ENCODE measurements at places on chromosomes 5 and 9. TPM values are rescaled to one million over a fixed set of nuclear protein-coding genes. Genes with fewer than 3 reads are reported as not detected.

ACSL6 gene
- 3.0 TPM for polyA plus RNA-seq

MZB1 gene
- 1.7 TPM for polyA plus RNA-seq

TAF11L6 gene
- not detected for polyA plus RNA-seq

PPP2R2B gene
- polyA plus RNA-seq = 16.1 TPM

POC5 gene
- 13.7 TPM for polyA plus RNA-seq

FAM221B gene
- polyA plus RNA-seq = 0.03 TPM

ADAMTS6 gene
- not detected for polyA plus RNA-seq

PCDHGA7 gene
- not detected for polyA plus RNA-seq

PCDHB8 gene
- not detected for polyA plus RNA-seq

RNF183 gene
- polyA plus RNA-seq = not detected

FOXD4L3 gene
- not detected for polyA plus RNA-seq

MEIKIN gene
- not detected for polyA plus RNA-seq

PARP8 gene
- polyA plus RNA-seq = 45.0 TPM

PCSK5 gene
- 2.5 TPM for polyA plus RNA-seq

CACNA1B gene
- not detected for polyA plus RNA-seq

QRFP gene
- polyA plus RNA-seq = not detected

CCT5 gene
- polyA plus RNA-seq = 211 TPM

STPG3 gene
- polyA plus RNA-seq = not detected

PRRC1 gene
- polyA plus RNA-seq = 42.0 TPM

BARHL1 gene
- polyA plus RNA-seq = not detected

C5orf34 gene
- 0.84 TPM for polyA plus RNA-seq
